Fibroblast of skin of scalp (primary cell): ENCODE measurements at places on chromosomes 12 and 14.

DNA sequence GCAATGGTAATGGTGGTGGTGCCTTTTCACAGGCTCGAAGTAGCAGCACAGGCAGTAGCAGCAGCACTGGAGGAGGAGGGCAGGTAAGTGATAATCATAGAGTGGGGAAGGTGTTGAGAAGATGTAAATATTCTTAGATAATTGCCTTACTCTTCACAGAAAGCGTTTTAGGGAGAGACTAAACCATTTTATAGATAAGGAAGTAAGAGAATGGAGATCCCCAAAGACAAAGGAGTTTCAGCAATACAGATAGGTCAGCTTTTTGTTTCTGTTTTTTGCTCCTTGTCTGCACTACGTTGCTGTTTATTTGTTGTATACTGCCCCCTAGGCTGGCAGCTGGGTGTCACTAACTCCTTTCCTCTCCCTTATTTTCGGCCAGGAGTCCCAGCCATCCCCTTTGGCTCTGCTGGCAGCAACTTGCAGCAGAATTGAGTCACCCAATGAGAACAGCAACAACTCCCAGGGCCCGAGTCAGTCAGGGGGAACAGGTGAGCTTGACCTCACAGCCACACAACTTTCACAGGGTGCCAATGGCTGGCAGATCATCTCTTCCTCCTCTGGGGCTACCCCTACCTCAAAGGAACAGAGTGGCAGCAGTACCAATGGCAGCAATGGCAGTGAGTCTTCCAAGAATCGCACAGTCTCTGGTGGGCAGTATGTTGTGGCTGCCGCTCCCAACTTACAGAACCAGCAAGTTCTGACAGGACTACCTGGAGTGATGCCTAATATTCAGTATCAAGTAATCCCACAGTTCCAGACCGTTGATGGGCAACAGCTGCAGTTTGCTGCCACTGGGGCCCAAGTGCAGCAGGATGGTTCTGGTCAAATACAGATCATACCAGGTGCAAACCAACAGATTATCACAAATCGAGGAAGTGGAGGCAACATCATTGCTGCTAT is 2.0 kb downstream of the SP1 start:
- peak; percentile 43 for DNase-seq

DNA sequence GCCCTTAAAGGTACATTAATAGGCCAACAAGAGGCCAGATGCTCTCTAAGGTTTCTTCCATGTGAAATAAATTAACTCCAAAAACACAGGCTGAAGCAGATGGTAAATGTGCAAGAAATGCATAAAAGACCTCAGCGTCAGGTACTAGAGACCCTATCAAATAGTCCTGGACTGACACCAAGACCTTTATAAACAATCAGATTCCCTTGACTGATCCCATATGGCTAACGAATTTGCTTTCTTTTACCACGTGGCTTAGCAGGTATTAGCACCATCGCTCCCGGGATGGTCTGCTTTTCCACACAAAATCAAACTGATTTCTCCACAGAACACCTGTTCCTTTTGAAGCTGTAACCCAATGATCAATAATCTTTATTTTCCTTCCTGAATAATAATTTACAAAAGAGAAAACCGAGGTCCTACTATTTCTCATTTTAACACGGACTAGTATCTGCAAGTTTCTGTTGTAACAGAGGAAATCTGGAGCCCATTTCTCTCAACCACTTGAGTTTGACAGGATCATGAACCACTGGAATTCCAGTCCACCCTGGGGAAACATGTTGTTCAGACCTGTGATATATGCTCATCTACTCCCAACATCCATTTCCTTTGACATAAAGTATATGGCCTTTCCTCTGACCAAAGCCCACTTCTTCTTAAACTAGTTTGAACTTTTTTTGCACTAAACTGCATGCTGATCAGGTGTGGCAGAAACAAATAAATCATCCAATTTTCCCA is 48.2 kb upstream of the DAAM1 start:
- DNase-seq, result no peak

DNA sequence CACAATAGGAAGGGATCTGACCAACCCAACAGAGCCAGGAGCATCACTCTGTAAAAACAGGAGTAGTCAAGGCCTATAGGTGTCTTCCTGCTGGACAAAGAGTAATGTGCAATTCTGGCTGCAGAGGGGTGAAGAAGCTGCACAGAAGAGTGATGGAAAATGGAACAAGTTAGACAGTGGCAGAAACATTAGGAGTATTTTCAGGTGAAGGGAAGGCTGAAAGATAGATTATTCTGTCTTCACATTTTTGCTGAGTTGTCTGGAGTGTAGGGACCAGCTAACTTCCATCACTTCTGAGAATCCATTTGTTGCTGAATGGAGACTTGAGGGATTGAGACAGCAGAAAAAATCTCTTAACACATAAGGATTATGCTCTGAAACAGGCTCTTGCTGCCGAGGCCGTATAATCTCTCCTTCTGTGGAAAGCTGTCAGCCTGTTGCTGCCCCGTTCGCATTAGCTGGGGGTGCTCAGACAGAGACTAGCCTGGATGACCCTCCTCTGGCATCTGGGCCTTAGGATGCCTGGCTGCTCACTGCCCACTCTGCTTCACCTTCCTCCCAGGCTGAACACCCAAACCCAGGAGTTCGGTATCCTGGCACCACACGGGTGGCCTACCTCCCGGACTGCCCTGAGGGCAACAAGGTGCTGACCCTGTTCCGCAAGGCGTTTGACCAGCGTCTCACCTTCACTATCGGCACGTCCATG is 3.1 kb upstream of the ARHGEF25 start:
- DNase-seq, result no peak

- no peak for DNase-seq
Observed at GRCh38 chr12:1542599-1542998, 51.8 kb downstream of the FBXL14 start.

GRCh38 chr12:90897986-90898385 is 57.0 kb downstream of the CCER1 start:
- peak; percentile 36 for DNase-seq

DNA sequence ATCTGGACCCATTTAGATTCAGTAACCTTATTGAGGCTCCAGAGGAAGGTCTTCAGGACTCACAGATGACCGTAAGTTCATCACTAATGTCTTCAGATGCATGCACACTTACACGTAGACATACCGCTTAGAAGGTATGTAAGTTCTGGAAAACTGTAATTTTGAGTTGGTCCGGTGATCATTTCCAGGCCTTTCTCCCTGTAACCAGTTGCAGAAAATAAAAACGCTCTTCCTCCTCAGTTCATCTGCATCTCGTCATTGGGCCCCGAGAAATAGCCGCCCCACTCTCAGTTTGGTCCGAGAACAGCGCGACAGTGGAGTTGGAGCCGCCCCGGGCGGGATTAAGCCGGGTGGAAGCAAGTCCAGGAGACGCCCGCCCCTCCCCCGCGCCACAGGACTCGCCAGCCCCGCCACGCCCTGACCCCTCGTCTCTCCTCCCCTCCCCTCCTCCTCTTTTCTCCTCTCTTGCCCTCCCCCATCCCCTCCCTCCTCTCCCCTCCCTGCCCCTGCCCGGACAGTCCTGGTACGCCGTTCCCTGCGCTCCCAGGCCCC is 83.7 kb downstream of the TNFAIP2 start:
- peak; percentile 40 for DNase-seq

- DNase-seq, result no peak
Observed at GRCh38 chr14:36658123-36659009, 3.3 kb upstream of the PAX9 start.

DNA sequence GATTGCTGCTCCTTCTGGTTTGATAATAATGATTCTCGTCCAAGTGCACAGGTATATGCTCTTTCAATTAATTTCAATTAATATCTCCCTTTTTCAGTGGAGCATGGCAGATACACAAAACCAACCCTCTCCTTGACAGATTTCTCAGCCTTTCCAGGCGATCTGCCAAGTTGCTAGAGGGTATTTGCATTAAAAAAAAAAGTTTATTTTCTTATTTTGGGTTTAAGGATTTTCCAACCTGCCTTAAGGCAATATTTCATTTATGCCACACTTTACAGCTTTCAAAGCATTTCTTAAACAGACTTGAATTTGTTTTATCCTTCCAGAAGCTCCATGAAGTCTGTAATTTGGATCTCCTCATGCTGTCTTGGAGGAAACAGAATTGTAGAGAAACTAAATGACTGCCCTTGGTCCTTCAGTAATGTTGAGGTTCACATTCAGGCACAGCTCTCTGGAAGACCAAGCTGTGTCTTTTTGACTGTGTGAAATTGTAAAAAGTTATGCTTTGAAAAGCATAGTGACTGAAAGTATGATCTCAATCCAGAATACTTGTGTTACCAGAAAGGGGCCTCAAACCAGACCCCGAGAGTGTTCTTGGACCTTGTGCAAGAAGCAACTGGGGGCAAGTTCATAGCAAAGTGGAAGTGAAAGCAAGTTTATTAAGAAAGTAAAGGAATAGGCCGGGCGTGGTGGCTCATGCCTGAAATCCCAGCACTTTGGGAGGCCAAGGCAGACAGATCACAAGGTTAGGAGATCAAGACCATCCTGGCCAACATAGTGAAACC is 2.3 kb downstream of the DGLUCY start:
- DNase-seq, result peak; percentile 12

DNA sequence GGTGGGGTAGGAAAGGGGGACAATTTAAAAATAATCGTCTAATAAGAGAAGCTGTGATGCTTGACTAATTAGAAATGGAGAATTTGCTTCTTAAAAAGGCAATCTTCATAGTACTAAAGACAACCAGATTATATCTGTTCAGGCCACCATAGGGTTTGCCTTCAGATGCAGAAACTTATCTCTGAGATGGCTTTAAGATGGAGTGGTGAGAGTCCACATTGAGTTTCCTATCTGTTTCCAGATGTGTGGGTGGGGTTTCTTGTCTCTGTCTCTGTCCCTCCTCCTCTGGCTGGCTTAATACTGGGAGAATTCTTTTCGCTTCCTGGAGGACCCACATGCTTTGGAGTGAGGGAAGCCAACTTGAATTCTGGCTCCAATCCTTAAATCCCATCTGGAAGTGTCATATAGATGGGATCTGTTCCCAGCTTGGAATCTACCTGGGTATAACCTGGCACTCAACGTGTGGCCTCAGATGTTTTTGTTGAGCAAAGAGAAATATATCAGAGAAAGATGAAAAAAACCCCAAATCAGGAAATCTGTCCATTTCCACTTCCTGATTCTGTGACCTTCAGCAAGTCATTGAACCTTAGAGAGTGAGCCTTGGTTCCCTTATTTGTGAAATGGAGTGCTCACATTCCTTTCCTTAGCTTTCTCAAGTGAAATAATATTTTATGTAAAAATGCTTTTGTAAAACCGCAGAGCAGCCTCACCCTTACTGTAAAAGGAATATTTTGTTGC is 66.4 kb downstream of the CHST11 start:
- peak; percentile 38 for DNase-seq

DNA sequence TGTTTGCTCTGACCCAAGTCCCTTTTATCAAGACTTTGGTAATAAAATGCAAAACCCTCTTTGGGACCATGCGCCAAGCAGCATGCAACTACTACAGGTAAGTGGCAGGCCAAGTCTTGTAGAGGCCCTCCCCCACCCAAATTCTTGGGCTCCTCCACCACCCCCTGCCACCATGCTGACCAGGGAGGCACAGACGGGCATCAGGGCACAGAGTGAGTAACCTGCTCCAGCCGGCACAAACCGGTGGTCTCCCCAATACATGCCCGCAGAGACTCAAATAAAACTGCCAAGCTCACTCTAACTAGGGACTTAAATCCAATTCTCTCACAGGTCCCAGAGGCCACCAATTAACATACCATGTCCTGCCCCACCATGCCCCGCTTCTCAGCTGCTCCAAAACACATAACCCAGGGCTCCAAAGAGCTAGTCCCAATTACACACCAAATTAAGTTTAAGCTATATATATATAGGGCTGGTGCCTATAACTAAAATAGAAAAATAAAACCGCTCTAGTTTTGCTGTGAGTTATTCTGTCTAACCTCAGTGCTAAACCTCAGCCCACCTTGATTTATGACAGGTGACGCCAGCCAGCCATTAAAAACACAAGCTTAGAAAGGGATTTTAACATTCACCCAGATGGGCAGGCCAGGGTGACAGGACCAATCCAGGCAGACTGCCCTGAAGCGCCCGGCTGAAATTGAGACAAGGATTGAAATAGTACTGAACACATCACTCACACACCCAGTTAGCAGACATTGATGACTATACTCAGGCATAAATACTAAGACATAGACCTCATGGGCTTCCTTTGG is 81.0 kb downstream of the CLMN start:
- no peak for DNase-seq

GRCh38 chr12:122139266-122139665 is 34.8 kb downstream of the IL31 start:
- no peak for DNase-seq

DNA sequence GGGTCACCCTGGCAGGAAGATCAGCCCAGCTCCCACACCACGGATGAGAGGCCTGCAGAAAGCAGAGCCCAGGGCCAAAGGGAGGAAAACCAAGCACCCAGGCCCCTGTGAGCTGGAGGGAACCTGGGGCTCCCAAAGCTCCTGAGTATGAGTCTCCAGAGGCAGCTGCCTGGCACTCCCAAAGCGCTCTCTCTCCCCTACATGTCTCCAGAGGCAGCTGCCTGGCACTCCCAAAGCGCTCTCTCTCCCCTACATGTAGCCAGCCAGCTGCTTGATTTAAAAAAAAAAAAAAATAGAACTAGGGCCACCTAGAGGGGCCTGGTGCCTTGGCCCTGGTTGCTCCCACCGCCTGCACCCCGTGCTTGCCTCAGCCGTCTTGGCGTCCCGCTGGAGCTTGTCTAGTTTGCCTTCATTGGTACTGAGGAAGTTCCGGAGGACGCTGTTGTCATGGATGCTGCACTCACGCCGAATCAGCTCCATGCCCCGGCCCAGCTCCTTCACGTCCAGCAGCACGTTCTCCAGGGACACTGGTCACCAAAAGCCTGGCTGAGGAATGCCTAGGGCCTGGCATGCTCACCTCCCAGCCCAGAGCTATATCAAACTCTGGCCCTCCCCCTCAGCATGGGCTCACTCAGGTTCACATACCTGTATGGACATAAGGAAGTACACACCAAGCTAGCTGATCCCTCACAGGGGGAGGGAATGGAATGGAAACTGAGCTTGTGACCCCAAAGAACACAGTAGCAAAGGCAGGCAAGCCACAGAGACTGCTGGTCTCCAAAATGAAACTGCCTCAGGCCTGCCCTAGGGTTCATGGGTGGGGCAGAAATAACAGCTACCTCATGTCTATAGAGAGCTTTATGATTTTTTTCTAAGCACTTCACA is 24.7 kb downstream of the PRPF40B start:
- no peak for DNase-seq

GRCh38 chr12:49552899-49553298 is 14.1 kb downstream of the KCNH3 start:
- no peak for DNase-seq

DNA sequence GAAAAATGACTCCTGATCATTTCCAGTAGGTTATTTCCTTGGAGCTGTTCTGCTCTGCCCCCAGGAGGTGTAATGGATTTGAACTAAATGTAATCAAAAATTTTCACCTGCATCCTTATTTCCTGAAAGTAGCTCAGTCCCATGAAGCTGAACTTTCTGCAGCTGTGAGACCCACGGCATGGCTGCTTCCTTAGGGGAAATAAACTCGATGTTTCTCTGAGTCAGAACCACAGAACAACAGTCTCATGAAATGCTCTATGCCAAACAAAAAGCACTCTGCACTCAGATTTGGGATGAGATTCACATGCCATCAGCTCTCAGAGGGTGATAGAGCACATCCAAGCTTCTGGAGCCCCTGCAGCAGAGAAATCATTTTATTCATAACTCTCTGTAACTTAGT is 224.1 kb upstream of the PLEKHG7 start:
- DNase-seq, result no peak

GRCh38 chr12:19959353-19959752 is 409.0 kb upstream of the PDE3A start:
- DNase-seq, result peak; percentile 74
